ENCODE measurements at places on chromosomes 4 and X.

- DNase-seq, result no peak
Observed at GRCh38 chr4:185512516-185512915, 22.8 kb downstream of the PDLIM3 start.

- DNase-seq, result peak; percentile 57
Observed at GRCh38 chr4:184843984-184844554, 18.3 kb upstream of the ACSL1 start.

GRCh38 chr4:164756686-164757085 lies 2.8 kb downstream of the SMIM31 start:
- DNase-seq, result no peak

DNA sequence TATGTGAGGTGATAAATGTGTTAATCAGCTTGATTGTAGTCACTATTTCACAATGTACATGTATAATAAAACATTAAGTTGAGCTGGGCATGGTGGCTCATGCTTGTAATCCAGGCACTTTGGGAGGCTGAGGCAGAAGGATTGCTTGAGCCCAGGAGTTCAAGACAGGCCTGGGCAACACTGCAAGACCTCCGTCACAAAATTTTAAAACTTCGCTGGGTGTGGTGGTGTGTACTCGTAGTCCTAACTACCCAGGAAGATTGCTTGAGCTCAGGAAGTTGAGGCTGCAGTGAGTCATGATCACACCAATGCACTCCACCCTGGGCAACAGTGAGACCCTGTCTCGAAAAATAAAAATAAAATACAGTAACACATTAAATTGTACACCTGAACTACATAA lies 20.1 kb downstream of the LYAR start:
- DNase-seq, result no peak

- DNase-seq, result no peak
Observed at GRCh38 chr4:110309675-110310074, 111.3 kb upstream of the ELOVL6 start.
